ENCODE measurements at places on chromosomes 5 and 9.

DNA sequence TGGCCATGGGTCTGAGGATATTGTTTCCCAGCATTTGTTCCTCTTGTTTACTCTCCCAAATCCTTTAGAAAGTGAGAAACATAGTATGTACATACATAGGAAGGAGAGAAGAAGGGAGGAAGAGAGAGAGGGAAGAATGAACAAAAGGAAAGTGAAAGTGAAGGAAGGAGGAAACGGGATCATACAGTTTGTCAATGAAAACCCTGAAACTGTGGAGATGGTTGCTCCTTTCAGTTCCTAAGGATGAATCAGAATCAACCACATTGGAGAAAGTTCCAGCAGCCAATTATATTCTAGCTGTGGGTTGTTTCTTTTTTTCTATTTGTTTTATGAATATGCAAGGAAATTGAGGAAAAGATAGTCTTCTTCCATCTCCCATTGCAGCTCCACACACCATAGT lies 396.5 kb downstream of the MLLT3 start:
- DNase-seq: no peak

GRCh38 chr5:119212026-119212425 lies 141.1 kb downstream of the DMXL1 start:
- no peak for DNase-seq

DNA sequence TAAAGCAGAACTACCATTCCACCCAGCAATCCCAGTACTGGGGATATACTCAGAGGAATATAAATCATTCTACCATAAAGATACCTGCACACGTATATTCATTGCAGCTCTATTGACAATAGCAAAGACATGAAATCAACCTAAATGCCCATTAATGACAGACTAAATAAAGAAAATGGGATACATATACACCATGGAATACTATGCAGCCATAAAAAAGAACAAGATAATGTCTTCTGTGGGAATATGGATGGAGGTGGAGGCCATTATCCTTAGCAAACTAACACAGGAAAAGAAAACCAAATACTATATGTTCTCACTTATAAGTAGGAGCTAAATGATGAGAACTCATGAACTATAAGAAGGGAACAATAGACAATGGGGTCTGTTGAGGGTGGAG lies 12.5 kb downstream of the HAPLN1 start:
- DNase-seq: no peak

- DNase-seq: no peak
Measured at GRCh38 chr5:179734536-179735164, 2.0 kb downstream of the MAML1 start.

GRCh38 chr5:14327624-14328023 lies 184.5 kb downstream of the TRIO start:
- no peak for DNase-seq

All from stimulated activated CD4-positive, alpha-beta T cell treated with anti-CD3 and anti-CD28 coated beads, Interleukin-4, amount 100 ng/mL, for 1 hour (primary cell).